Hepatocyte (in vitro differentiated cells): ENCODE measurements at places on chromosomes 12 and 14. TPM values are rescaled to one million over a fixed set of nuclear protein-coding genes. Genes with fewer than 3 reads are reported as not detected.

- H3K4me3 ChIP-seq = no peak overlapping the region
- no peak for DNase-seq
- H3K27ac ChIP-seq = no peak overlapping the region
- peaks cover 8% of the 10 kb centered on the region for H3K4me1 ChIP-seq
- no peaks in the 10 kb centered on the region for H3K27me3 ChIP-seq
- no peaks in the 10 kb centered on the region for H3K36me3 ChIP-seq
Measured at GRCh38 chr14:75049731-75050201, 1.5 kb downstream of the MLH3 start.

DNA sequence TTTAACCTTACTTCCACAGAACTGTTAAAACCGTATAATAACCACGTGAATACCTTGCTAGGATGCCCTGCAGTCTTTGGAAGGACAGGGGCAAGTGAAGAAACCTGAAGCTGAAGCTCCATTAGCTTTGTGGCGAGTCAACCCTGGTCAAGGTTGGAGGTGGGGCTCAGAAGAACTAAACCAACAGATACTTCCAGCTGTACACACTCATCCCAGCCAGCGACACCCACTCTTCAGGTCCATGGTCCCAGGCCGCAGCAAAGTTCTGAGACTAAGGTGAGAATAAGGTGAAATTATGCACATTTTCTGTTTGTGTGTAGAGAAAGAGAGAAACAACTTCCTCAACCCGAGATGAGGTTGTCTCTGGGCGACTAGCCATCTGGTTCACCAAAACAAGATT, 77.6 kb downstream of the NTF3 start:
- no peaks in the 10 kb centered on the region for H3K4me1 ChIP-seq
- H3K36me3 ChIP-seq = no peaks in the 10 kb centered on the region
- H3K27me3 ChIP-seq = no peaks in the 10 kb centered on the region
- DNase-seq = no peak
- H3K27ac ChIP-seq = no peak overlapping the region

DNA sequence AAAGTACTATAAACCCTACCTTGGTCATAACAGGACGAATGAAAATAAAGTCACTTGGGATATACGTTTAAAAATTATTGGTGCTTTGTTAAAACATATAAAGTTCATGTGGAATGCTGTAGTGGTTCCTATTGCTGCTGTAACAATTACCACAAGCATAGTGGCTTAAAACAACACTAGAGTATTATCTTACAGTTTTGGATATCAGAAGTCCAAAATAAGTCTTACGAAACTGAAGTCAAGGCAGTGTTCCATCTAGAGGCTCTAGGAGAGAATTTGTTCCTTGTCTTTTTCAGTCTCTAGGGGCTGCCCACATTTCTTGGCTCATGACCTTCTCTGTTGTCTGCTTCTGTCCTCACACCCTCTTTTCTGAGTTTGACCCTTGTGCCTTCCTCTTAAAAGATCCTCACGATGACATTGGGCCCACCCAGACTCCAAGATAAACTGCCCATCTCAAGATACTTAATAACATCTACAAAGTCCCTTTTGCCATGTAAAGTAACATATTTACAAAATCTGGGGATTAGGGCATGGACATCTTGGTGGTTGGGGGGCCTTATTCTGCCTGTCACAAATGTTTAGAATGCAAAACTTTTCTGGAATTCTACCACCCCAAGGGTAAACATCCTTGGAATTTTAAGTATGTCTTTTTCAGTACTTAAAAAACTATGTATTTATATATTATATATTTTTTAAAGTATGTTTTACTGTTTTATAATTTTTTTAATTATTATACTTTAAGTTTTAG, 178.1 kb downstream of the ETNK1 start:
- H3K27me3 ChIP-seq = no peaks in the 10 kb centered on the region
- no peaks in the 10 kb centered on the region for H3K4me1 ChIP-seq
- no peak overlapping the region for H3K4me3 ChIP-seq
- no peak overlapping the region for H3K27ac ChIP-seq

Gene TAS2R20
- 5.1 and 6.3 TPM in 2 replicates for total RNA-seq

DNA sequence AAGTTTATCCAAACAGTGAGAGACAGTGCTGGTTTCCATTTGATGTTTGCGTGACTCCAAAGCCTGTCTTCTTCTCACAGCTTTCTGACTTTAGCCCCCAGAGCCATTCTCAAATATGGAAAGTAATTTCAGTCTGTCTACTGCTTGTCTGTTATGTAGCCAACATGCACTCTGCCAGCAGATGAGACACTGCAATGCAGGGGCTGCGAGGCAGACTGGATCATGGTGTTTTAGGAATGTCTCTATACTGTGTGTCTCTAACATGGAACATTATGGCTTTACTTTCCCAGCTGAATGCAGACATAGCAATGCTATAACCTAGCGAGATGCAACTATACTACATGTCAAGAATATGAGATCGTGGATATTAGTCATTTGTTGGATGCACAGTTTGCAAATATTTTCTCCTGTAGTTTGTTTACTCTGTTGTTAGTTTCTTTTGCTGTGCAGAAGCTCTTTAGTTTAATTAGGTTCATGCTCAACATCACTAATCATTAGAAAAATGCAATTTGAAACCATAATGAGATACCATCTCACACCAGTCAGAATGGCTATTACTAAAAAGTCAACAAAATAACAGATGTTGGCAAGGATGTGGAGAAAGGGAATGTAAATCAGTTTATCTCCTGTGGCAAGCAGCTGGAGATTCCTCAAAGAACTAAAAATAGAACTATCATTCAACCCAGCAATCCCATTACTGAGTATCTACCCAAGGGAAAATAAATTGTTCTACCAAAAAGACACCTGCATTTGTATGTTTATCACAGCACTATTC, 235.8 kb upstream of the TMTC1 start:
- H3K27me3 ChIP-seq = no peaks in the 10 kb centered on the region
- H3K36me3 ChIP-seq = no peaks in the 10 kb centered on the region

Gene CARMIL3
- 0.37 and 0.40 TPM in 2 replicates for total RNA-seq

GRCh38 chr14:85909581-85909980, 379.6 kb downstream of the FLRT2 start:
- H3K4me3 ChIP-seq = no peak overlapping the region
- no peak overlapping the region for H3K27ac ChIP-seq
- DNase-seq = no peak
- H3K36me3 ChIP-seq = no peaks in the 10 kb centered on the region

- H3K36me3 ChIP-seq = no peaks in the 10 kb centered on the region
- no peaks in the 10 kb centered on the region for H3K27me3 ChIP-seq
- H3K4me3 ChIP-seq = no peak overlapping the region
- peak overlapping the region; percentile 43 for H3K27ac ChIP-seq
- no peak for DNase-seq
- H3K4me1 ChIP-seq = peaks cover 33% of the 10 kb centered on the region
Measured at GRCh38 chr12:19166387-19166786, 36.9 kb downstream of the PLEKHA5 start.

- H3K36me3 ChIP-seq = no peaks in the 10 kb centered on the region
- peaks cover 28% of the 10 kb centered on the region for H3K4me1 ChIP-seq
Measured at GRCh38 chr12:65962036-65962430, 137.8 kb downstream of the HMGA2 start.
